ENCODE measurements at places on chromosomes 16 and 17.

DNA sequence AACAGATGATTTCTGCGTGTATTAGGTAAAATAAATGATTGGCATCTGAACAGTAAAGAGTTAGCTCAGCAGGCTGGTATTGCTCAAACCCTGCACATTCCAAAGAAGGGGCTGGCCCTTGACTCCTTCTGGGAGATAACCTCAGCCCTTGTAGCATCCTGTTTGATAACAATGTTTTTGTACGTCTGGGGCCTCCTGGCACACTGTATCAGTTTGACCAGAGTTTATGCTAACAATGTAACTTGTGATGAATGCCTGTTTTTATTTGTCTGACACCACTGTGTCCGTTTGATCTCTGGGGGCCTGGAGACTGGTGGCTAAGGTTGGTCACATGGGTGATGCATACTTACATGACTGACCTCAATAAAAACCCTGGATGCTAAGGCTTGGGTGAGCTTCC lies 43.8 kb upstream of the NDRG4 start:
- DNase-seq: no peak

- DNase-seq: no peak
Measured at GRCh38 chr17:76390003-76390421, 5.6 kb downstream of the SPHK1 start.

DNA sequence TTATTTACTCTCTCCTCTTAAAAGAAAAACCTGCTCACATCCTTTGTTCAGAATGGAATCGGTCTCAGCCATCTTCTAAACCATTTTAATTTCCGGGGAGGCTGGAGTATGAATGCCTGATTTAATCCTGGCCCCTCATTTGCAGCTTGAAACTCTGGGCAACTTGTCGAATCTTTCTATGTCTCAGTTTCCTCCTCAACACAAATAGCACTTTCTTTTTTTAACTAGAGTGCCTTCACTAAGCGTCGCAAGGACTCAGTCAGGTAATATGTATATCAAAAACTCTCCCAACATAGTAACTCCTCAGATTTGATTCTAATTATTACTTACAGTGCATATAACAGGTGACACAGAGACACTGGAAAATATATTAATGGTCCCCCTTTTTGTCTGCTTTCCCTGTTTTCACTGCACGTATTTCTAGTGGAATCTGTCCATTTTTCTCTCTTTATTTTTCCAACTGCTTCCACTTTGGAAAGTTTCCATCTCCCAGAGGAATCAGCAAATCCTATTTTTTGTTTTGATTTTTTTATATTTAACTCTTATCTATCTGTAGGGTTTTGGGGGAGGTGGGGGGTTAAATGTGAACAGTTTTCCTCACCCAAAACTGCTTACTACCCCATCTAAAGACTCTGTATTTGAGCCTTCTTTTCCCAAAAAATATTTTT lies 18.6 kb downstream of the SNN start:
- DNase-seq: no peak

GRCh38 chr17:58344791-58345157 lies 7.2 kb downstream of the SUPT4H1 start:
- DNase-seq: no peak

- no peak for DNase-seq
Measured at GRCh38 chr17:60749050-60749449, 71.4 kb downstream of the BCAS3 start.

DNA sequence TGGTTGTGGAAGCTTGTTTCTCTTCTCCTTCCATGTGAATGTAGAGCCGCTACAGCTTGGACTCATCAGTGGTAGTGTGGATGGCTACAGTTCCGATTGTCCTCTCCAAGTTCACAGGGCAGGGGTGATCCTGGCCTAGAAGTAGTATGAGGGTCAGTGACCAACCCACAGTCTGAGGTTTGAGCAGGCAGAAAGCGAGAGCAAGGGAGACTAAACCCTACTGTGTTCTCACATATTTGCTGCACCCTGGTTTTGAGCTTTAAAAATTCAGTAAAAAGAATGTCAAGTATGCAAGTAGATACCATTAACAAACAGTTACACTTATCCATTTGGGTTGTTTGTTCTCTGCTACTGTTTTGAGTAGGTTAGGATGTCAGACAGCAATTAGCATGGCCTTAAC lies 148.9 kb downstream of the MRTFB start:
- no peak for DNase-seq

- DNase-seq: no peak
Measured at GRCh38 chr17:4796552-4796920, 572 bp downstream of the PSMB6 start.

DNA sequence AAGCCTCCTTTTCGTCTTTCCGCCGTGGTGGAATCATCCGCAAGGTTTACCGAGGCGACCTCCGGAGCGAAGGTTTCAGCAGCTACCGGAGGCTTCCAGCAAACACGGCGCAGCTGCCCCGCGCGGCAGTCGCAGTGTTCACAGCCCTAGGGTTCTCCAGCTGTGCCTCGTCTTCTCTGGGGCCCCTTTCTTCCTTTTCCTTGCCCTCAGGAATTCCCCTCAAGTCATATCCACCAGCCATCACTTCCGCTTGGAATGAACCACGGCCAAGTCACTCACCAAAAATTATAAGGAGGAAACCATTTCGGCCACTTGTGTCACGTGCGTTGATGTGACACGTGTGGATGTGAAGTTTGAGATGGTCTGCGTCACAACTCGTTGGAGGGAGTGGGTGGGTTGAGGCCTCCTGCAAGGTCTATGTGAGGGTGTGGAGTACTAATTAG lies 636 bp upstream of the ERN1 start:
- DNase-seq: no peak

DNA sequence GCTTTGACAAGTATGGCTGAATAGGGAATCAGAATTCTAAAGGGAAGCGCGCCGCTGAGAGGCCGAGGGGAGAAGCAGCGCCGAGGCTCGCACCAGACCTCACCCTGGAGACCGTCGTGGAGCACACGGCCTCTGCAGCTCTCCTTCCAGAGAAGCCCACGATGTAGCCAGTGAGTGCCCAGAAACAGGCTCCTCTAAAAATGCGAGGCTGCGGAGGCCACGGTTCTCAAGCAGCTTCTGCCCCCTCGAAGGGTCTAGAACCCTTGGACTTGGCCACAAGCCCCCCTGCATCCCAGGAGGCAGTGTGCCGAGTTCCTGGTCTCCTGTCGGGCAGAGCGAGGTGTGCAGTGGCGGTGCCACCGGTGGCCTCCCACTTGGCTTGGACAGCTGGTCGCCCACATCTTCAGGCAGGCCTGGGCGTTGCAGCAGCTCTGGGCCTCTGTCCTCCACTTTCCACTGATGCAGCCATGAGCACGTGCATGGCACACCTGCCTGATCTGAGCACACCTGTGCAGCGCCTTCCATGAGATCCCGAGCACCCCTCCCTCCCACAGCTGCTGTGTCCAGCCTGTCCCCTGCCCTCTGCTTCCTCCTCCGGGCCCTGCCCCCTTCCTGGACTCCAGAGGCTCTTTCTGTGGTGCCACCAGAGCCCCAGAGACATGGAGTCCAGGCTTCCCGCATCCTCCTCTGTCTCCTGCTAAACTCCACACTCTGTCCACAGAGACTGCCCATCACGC lies 18.9 kb upstream of the WDR45B start:
- no peak for DNase-seq

DNA sequence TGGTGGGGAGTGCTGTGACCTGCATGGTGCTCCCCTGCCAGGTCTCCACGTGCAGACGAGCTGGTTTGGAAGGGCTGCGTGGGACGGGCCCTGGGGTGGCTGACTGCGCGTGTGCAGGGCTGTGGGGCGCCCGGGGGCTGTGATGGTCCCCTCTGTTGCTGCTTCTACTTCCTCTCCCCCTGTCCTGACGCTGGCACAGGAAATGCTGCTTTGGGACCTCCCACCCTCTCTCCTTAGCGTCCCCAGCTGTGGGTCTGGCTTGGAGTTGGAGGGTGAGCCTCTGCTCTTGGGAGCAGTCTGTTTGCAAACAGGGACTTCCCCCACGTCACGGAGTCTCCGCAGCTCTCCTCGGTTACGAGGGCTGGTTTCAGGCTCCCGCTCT lies 35.2 kb downstream of the TSC2 start:
- no peak for DNase-seq

GRCh38 chr16:60181536-60181935 lies 1447.4 kb upstream of the GOT2 start:
- DNase-seq: no peak

GRCh38 chr17:40952661-40953060 lies 14.1 kb downstream of the KRT39 start:
- no peak for DNase-seq

GRCh38 chr17:38958326-38958725 lies 8.9 kb downstream of the FBXO47 start:
- no peak for DNase-seq

DNA sequence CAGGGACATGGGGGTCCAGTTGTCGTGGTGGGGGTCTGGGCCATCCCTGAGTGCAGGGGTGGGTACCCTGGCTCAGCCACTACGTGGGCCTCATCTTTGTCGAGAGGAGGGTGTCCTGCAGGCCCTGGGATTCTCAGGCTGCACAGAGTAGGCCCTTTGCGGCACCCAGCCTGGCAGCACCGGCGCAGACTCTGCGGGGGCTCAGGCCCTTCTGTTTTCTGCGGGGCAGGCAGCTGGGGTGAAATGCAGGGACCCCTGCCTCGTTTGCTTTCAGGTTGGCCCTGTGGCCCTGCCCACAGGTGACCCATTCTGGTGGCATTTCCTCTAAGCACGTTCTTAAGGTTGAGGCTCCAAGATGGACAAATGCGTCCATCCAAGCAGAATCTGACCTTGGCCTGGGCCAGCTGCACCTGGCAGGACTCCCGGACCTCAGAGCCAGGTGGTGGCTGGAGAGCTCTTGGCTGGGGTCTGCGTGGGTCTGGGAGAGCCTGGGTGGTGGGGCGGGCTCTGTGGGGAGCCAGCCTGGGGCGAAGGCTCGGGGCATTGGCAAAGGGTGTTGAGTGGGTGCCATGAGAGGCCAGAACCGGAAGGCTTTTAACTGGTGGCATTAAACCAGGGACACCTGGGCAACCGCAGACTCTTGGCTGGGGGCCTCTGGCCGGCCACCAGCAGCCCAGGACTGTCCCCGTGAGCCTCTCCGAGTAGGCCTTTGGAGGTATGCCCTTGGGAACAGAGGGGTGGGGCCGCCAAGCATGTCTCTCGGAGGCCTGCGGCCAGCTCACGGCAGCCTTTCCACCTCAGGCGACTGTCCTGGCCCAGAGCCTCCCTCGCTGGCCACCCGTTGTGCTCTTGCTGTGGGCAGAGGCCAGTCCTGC lies 16.9 kb downstream of the PRSS27 start:
- no peak for DNase-seq

Measured in activated naive CD4-positive, alpha-beta T cell (primary cell).